Activated T-cell treated with anti-CD3 and anti-CD28 coated beads for 4 hours (primary cell): ENCODE measurements at places on chromosomes 3 and 15.
A peak's percentile ranks its signal among the peaks of the same experiment; 100 is the strongest.

GRCh38 chr15:59186501-59186900 lies 20.1 kb upstream of the LDHAL6B start:
- no peak for DNase-seq

DNA sequence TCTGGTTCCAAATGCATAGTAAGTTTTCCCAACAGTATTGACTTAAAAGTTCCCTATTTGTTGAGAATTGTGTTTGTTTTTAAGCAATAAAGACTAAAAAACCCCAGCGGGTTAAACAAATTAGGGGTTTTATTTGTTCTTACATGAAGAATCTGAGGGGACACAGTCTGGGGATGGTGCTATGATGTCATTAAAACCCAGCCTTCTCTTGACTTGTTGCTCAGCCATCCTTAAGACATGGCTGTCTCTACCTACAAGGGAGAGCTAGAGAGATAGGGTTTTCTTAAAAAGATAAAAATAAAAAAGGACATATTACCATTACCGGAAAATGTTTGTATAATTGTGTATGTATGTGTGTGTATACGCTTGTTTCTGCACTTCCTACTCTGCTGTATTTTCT lies 11.7 kb upstream of the ARL14 start:
- DNase-seq, result no peak

GRCh38 chr15:59691194-59691805 lies 2.2 kb upstream of the BNIP2 start:
- DNase-seq, result peak; percentile 24

GRCh38 chr3:169662132-169662842 lies 1.2 kb downstream of the MECOM start:
- DNase-seq, result no peak

GRCh38 chr3:153640689-153641665 lies 479.0 kb downstream of the RAP2B start:
- no peak for DNase-seq

DNA sequence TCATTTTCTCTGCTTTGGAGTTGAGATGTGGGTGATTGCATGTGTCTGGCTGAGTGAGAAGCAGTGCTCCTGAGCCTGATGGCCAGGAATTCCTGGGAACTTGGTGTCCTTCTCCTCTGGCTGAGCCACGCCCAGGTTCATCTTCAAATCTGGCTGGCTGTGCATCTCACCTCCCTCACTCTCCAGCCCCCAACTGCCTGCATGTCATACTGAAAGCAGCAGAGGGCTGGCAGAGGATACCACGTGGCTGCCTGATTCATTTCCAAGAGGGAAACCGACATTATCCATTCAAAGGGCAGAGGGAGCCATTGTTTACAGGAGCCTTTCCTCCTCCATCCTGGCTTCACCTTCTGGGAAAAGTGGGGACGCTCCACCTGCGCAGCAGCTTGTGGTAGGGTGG lies 57.4 kb downstream of the ABHD5 start:
- DNase-seq, result no peak

DNA sequence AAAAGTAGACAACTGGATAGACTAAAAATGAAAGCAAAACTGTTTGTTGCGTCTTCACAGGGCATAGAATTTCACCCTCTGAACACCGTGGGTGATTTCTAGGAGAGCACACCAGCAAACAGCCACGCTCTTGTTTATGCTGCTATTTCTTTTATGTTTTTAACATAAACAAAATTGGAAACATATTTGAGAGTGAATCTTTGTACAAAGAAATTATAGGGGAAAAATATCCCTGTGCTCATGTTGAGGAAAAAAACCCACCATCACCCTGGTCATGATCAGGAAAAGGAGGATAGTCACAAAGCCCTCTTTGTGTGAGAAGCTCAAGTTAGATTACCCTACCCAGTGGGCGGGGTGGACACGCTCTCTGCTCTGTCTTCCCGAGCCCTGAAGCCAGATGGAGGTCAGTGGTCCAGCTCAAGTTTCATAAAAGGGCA lies 313.3 kb downstream of the SATB1 start:
- DNase-seq, result no peak

DNA sequence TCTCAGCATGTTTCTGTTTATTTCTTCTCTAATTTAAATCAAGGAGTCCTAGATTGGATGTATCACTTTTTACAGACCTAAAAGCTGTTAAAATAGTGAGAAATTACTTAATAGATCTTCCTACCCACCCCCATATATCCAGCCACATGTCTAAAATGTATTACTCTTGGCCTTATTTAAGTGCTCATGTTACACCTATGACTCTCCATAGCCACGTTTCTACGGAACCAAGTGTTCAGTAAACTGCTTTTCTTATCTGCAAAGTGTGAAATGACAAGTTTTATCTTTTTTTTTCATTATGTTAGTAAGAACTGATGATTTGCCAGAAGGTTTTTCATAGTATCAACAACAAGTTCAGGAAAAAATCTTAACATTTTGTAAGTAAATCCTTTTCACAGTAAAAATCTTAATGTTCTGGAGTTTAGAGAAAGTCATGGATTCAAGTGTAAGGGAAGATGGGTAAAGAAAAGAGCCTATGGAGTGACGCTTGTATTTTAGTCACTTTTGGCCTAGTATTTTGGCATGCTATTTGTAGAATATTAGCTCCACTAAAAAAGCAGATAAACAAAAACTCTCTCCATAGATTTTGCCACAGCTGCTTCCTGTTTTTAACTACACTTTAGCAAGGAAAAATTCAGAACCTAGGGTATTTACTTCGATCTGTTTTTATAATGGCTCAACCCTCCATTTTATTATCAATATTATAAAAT lies 41.2 kb upstream of the IGSF10 start:
- no peak for DNase-seq

DNA sequence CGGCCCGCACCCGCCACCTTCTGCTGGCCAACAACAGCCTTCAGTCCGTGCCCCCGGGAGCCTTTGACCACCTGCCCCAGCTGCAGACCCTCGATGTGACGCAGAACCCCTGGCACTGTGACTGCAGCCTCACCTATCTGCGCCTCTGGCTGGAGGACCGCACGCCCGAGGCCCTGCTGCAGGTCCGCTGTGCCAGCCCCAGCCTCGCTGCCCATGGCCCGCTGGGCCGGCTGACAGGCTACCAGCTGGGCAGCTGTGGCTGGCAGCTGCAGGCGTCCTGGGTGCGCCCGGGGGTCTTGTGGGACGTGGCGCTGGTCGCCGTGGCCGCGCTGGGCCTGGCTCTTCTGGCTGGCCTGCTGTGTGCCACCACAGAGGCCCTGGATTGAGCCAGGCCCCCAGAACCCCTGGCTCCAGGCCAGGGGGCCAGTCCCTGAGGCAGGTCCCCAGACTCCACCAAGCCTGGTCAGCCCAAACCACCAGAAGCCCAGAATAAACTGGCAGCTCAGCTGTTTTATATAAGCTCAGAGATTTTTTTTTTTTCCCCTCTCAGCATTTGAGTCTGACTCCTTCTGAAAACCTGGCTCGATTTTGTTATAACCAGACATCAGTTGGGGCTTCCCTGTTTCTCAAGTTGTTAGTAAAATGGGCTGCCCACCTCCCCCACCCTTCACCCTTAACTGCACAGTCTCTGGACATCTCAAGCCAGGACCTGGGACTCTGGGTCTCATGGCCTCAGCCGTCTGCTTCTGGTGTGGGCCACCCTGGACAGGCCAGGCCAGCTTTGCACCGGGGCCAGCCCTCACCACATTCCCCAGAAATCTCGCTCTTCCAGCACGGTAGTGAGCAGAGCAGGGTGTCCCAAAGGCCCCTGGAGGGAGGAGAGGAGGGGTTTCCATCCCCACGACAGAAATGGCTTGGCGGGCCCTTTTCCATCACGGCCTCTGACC lies 1.6 kb downstream of the GP9 start:
- DNase-seq, result no peak

GRCh38 chr3:40679290-40679689 lies 154.5 kb downstream of the ZNF621 start:
- DNase-seq, result no peak

DNA sequence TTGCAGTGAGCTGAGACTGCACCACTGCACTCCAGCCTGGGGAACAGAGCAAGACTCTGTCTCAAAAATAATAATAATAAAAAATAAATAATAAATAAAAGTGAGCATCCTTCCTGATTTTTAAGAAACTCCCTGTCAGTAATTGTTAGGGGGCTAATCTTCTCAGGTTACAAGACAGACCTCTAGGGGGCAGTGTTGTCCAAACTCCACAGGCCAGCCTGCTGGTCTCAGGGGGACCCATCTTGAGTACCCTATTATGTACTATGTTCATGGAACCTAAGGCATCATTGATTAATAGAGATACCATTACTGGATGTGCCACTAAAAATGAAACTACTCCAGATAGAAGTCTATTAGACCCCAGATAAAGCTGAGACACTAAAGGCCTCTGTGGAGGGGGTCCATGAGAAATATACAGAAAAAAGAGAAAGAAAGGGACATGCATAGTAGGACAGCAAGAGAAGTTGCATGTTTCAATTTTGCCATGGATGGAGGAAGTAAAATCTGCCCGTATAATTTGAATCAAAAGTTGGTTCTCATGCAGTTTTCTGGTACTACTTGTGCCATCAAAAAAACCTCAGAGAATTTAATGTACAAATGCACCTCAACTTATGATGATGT lies 85.5 kb upstream of the CDV3 start:
- DNase-seq, result peak; percentile 58

DNA sequence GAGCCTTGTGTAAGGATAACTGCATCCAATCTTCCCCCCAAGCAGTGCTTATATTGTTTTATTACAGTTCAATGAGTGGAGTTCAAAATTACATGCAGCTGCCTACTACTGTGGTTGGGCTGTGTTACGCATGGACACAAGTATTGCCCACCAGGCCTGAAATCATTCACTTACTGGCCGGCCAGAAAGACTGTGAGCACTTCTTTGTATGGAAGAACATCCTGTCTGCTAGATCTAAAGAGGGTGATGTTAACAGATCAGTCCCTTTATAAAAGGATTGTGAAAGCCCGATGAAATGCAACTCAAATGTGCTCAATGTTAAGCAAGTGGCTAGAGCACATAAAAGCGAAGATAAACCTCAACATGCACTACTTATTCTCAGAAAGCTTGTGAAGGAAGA lies 132.5 kb downstream of the FOXP1 start:
- DNase-seq, result no peak

DNA sequence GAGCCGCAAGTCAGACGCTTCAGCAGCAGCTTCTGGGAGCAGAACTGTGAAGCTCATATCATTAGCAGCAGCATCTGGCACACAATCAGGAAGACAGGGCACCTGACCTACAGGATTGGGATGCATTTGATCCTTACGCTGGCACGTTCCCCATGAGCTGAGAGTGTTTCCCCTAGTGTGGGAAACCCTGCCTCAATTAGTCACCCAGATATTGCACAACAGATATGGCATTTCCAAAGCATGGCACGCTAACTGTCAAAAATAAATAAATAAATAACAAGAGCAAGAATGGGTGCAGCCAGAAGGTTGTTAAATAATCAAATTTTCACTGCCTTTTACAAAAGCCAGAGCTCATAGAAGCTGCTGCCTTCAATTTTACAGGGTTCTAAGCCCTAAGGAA lies 189.6 kb upstream of the THBS1 start:
- no peak for DNase-seq

- no peak for DNase-seq
These were observed 8.0 kb upstream of the RAD54L2 start for GRCh38 chr3:51530485-51530884.
